ENCODE measurements at places on chromosomes 6 and 20.
A peak's percentile ranks its signal among the peaks of the same experiment; 100 is the strongest.

DNA sequence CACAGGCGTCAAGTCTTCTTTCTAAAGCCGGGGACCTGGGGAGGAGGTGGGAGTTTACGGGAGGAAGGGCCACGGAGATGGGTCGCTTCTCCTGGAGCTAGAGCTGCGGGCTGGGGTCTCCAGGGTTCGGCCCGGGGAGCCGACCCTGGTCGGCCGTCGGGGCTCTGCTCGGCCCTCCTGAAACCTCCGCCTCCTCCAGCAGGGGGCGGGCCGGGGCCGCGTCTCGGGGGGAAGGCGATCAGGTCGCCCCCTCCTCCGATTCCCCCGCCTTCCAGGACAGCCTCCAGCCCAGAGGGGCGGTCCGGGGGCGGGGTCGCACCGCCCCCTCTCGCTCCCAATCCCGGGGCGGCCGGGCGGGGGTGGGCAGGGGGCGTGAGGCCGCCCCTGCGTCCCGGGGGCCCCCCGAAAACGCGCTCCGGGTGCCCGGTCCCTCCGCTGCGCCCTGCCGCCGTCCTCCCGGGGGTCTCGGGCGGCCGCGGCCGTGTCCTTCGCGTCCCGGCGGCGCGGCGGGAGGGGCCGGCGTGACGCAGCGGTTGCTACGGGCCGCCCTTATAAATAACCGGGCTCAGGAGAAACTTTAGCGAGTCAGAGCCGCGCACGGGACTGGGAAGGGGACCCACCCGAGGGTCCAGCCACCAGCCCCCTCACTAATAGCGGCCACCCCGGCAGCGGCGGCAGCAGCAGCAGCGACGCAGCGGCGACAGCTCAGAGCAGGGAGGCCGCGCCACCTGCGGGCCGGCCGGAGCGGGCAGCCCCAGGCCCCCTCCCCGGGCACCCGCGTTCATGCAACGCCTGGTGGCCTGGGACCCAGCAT, at the start of gene CEBPB:
Gene CEBPB, plus strand, starts transcription at position 580 of the 814 bp plus-strand sequence. Its CDS starts 204 bp downstream, at position 784.
- peak; percentile 76 for DNase-seq

GRCh38 chr6:28898710-28898965, 25.1 kb downstream of the TRIM27 start:
- no peak for DNase-seq

DNA sequence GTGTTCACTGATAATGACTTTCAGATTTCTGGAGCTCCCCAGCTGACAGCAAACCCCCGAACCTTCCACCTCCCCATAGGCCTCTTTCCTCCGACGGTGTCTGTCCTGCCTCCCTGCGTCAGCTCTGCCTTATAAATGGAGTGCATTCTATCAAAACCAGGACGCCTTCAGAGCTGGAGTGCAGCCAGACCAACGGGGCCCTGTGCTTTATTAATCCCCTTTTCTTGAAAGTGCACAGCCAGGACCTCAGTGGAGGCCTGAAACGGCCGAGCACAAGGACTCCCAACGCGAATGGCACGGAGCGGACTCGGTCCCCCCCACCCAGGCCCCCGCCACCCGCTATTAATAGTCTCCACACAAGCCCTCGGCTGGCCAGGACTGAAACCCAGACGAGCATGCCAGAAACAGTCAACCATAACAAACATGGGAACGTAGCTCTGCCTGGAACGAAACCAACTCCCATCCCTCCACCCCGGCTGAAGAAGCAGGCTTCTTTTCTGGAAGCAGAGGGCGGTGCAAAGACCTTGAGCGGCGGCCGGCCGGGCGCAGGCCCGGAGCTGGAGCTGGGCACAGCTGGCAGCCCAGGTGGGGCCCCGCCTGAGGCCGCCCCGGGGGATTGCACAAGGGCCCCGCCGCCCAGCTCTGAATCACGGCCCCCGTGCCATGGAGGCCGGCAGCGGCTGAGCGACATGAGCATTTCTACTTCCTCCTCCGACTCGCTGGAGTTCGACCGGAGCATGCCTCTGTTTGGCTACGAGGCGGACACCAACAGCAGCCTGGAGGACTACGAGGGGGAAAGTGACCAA, 42.3 kb upstream of the NAA20 start:
- no peak for DNase-seq

DNA sequence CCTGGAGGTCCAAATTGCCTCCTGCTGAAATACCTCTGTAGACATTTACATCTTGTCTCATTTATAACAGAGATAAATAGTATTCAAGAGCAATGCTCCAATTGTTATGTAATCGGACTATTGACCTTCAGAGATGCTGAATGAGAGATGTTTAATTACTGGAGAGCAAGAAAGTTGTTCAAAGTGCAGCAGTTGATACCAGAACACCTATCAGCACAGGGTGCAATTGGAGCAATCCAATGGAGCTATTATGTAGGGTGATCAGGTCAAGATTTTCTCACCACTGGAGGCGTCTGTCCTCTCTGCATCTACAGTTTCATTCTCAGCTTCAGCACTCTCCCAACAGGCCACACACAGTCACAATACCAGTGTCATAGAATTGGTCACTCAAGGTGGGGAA, 19.5 kb upstream of the TMX4 start:
- no peak for DNase-seq

GRCh38 chr20:13283869-13284829, 63.1 kb downstream of the ISM1 start:
- DNase-seq: no peak

GRCh38 chr6:167046861-167047495, 47.8 kb downstream of the CEP43 start:
- DNase-seq: no peak

DNA sequence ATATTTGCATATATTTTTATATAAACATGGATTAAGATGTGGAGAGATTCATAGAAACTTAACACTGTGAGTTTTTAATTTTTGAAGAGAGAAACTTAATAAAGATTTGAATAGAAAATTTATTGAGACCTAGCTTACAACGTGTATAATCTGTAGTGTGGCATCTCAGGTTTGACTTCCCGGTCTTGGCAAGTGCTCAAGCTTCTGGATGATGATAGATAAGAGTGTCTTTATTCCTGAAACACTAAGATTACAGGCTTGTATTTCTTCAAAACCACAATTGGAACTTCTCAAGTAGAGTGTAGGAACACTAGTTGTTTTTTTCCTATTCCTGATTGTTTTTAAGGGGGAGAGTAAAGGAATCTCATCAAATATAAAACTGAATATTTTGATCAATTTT, 64.6 kb upstream of the NOTCH4 start:
- no peak for DNase-seq

DNA sequence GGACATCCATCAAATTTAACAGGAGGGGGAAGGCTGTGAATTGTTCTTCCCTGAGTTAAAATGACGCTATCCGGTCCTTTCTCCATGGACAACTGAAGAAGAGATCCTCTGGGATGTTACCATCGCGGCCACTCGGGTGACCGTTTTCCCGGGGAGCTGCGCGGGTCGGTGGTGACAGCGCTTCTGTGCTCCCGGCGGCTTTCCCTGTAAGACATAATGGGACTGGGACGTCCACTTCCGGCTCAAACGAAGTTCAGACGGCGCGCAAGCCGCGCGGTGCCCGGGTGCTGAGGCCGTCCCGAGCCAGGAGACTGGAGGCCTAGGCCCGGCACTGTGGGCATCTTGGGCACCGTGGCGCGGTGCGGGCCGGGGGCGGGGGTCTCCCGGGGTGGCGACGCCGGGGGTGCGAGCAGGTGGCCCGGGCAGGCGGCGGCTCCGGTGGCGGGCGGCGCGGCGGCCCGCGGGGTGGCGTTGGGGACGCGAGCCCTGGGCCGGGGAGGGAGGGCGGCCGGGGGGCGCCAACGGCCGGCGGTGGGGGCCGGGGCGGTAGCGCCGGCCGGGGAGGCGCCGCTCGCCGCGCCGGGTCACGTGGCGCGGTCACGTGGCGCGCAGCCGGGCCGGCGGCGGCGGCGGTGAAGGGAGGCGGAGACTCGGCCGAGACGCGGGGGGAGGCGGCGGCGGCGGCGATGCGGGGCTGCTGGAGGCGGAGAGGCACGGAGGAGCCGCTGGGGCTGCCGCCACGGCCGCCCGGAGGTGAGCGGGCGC, 63.6 kb downstream of the GTF2H5 start:
- DNase-seq: peak; percentile 61

DNA sequence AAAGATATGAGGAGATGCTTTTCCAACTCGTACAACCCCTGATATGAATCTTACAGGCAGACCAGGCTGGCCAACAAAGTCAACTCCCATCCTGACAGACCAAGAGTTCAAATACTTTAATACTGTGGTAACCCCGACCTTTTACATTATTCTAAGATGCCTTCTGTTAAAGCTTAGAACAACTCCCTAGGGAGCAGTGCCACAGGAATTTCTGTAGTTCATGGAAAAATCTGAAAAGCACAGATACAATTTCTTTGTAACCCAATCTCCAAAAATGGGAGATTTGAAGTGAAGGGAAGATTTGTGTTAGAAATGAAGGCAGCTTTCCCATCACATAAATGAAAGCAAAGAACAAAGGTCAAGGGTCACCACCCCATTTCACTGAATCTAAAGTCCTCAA, 151.3 kb upstream of the BEND6 start:
- no peak for DNase-seq

Data from stimulated activated CD8-positive, alpha-beta memory T cell treated with anti-CD3 and anti-CD28 coated beads, Interleukin-12 subunit alpha, Interleukin-12 subunit beta, amount 100 ng/mL, for 4 hours (primary cell).